ENCODE measurements at places on chromosomes 5 and 9. TPM values are rescaled to one million over a fixed set of nuclear protein-coding genes. Genes with fewer than 3 reads are reported as not detected.

- no peak for DNase-seq
Measured at GRCh38 chr9:98154678-98155077, 35.7 kb upstream of the TRIM14 start.

DNA sequence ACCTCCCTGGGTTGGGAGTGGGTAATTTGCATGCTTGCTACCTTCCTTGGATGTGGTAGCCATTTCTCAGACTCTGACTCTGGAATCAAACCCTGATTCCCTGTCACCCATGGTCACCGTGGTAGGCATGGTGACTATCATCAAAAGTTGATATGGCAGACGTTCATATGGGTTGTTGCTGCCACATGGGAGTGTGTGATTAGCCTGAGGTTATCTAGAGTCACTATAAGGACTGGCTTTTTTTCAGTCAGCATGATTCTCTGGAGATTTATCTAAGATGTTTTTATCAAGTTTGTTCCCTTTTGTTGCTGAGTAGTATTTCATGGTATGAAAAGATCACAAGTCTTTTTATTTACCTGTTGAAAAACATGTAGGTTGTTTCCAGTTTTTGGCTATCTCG is 7.0 kb downstream of the RCL1 start:
- no peak for DNase-seq

GRCh38 chr9:116319480-116319879 is 165.9 kb downstream of the PAPPA start:
- DNase-seq, result no peak

GRCh38 chr5:178790371-178790770 is 59.9 kb upstream of the ZNF354A start:
- DNase-seq, result no peak

DNA sequence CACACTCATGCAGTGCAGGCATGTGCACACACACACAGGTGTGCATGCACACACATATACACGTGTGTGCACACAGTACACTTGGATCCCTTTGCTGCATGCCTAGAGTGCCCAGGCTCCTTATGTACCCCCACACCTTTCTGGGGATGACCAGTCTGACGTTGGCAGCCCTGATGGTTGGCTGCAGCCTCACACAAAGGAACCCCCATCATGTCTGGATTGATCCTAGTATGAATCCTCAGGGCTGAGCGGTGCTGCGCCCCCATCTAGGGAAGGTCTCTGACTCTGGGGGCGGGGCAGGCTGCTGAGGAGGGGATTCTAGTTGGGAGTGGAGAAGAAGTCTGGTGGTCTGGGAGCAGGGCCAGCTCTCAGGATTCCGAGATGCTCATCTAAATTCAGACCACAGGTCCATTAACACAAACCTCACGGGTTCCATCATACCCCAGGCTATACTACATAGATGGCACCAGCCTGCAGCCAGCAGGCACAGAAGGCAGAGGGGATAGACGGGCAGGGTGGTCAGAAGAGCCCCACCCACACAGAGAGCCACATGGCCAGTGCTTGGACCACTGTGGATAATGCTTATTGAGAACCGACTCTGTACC is 50.5 kb upstream of the OLFM1 start:
- no peak for DNase-seq

Gene SLIT3
- total RNA-seq, result 12.4 TPM

Gene NR6A1
- 1.2 TPM for total RNA-seq

Gene SAXO1
- total RNA-seq, result not detected

Gene SHISAL2B
- total RNA-seq, result not detected

GRCh38 chr5:42974536-42974935 is 65.6 kb downstream of the ANXA2R start:
- DNase-seq, result no peak

Gene RETREG1
- 197 TPM for total RNA-seq

GRCh38 chr5:124739634-124740025 is 6.8 kb downstream of the ZNF608 start:
- no peak for DNase-seq

Gene DDX4
- total RNA-seq, result not detected

Gene C6
- 73.3 TPM for total RNA-seq

Gene PCDHB6
- 0.51 TPM for total RNA-seq

Gene NSG2
- 0.30 TPM for total RNA-seq

DNA sequence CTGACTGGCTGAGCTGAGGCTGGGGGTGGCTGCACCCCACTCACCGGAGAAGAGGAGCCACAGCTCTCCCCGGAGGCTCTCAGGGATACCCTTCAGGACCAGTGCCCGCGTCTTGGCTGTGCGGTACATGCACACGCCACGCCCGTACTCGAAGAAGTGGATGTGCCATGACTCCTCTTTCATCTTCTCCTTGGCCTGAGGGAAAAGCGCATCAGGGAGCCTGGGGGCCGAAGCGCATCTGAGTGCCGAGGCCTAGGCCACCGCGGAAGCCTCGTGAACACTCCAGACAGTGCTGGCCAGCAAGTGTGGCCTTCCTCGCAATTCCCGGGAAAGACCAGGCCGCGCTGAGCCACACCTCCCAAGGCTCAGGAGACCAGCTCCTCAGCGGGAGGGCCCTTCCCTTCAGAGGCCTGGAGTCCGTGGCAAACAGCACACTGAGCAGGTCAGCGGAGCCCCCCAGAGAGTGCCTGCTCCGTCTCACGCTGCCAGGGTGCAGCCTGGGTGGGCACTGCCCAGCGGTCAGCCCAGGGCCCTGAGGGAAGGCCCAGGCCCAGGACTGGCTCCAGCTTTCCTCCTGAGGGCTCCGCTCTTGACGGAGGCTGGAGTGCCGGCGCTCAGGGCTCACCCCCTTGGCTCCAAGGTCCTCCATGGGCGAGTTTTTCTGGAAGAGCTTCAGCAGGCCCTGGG is 20.5 kb upstream of the MRNIP start:
- no peak for DNase-seq

- no peak for DNase-seq
Measured at GRCh38 chr5:56900858-56901578, 8.4 kb upstream of the SETD9 start.

DNA sequence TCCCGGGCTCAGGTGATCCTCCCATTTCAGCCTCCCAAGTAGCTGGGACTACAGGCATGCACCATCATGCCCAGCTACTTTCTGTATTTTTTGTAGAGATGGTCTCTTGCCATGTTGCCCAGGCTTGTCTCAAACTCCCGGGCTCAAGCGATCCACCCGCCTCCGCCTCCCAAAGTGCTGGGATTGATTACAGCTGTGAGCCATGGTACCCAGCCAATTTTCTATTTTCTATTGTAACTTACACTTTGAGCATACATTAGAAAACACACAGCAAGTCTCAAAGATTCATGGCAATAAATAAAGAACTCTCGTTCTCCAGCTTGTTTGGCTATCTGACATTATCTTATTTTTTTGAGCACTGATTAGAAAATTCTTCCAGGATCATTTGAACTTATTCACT is 228.7 kb downstream of the ADAMTS6 start:
- peak; percentile 11 for DNase-seq

Gene ARAP3
- total RNA-seq, result 14.7 TPM

DNA sequence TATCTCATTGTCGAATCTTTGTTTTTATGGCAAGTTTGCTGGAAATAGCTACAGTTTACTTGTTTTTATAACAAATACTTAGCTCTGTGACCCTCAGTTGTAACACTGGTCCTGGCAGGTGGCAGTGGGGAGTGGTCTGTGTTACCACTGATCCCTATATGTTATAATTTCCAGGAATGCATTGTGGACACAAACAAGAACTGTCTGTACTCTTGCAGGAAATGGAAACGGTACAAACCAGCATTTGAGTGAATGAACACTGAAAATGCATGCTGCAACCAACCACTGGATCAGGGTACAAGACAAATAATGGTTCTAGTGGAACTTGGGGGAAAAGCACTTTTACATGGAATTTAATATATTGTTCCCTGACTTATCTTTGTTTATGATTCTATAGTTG is 66.5 kb upstream of the PJA2 start:
- DNase-seq, result no peak
